Esophagus squamous epithelium (tissue), 5 donors: ENCODE measurements at places on chromosomes 16 and 17.

DNA sequence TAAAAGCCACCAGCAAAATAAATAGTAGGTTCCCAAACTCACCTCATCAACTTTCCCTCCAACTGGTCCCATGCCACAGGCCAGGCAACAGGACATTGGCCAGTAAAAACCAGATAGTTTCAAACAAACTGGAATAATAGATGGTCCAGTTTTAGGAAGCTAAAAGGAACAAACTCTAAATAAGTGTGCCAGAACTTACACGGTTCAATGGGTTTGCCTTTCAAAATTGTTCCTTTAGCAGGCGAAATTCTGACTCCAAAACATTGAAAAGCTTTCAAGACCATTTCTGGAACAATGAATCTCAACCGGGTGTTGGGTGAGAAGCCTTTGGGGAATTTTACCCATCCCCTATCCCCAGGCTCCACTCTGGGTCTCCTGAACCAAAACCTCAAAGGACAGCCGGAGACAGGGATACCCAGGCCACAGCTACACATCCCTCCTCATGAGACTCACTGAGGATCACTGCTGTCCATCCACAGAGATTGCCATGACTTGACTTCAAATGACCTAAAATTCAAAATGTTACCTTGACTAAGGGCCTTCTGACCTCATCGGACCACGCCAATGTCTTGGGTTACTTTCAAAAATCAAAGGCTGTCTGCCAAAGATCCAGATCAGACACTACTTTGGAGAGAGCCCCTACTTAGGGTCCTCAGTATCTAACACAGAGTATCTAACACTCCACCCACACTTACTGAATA, 13.0 kb downstream of the AXIN2 start:
- DNase-seq = no peak

GRCh38 chr17:40157973-40158372, 17.6 kb downstream of the CASC3 start:
- no peak for DNase-seq

- DNase-seq = no peak
These were observed at the start of gene MTMR4 for GRCh38 chr17:58513965-58514769. Gene MTMR4 (minus strand): TSS chr17:58514638. CDS start chr17:58514407, 231 bp downstream.

GRCh38 chr16:27366687-27367460, 35.1 kb upstream of the IL21R start:
- DNase-seq = no peak

DNA sequence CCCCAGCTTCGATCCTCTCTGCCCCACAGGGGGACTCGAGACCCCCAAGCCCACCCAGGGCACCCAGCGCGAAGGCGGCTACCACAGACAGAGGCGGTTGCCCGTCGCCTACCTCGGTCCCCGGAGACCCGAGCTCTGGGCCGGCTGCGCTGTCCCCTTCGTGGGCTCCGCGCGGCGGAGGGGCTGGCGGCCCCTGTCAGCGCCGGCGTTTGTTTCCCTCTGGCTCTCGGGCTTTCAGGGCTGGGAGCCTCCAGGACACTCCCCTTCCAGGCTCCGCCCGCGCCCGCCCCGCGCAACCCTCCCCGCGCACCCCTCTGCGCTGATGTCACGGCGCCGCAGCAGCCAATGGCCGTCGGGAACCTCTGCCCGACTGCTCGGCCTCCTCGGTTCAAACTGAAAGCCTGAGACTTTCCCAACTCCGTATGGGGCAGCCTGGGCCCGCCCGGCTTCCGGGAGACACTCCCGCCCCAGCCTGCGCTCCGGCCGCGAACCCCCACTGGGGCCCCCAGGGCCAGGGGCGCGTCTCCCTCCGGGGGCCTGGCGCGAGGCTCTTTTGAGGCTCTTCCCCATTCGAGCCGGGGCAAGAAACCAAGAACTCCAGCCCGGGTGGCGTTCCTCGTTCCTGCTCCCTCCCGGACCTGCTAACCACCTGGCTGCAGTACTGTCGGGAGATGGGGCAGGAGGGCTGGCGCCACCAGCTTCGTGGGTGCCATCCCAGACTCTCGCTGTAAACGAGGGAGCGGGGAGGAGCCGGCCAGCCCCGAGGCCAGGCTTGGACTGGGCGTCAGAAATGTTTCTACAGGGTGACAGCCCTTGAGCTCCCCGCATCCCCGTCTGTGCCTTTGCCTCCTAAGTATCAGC, at the start of gene CDC42EP4:
CDC42EP4 (minus strand) TSS at position 221 of the 861 bp plus-strand sequence. CDS start 25,501 bp downstream, outside the sequence.
- DNase-seq = no peak

DNA sequence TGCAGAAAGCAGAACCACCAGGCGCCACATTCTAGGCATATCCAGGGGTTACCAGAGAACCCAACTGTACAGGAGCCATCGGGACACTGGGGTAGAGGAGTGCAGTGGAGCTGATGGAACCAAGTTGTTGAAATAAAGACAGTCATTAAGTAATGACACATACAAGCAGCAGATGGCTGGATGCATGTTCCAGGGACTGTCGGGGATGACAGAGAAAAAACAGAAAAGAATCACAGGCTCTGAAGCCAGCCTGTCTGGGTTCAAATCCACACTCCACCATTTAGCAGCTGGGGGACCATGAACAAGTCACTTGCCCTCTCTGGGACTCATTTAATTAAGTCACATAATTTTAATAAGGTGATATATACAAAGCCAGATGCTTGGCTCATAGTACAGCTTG, 117.1 kb downstream of the ZNF423 start:
- DNase-seq = no peak

DNA sequence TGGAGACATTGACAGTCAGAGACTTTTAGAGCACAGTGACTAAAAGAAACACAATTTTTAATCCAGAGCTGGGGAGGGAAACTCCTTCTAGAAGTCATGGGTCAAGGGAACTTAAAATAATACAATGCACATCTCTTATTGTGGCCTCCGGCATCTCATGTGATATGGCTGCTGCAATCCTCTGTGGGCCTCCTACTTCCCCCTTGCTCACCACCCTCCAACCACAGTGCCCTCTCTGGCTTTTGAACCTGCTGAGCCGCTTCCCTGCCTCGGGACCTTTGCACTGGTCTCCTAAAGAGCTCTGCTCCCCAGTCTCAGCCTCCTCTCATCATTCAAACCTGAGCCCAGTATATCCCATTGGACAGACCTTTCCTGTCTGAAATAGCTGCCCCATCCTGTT, 47.6 kb downstream of the HS3ST2 start:
- no peak for DNase-seq

- no peak for DNase-seq
These were observed 252.9 kb downstream of the GRIN2A start for GRCh38 chr16:9929313-9929712.

GRCh38 chr17:65154770-65155589, 17.8 kb downstream of the RGS9 start:
- DNase-seq = no peak
